ENCODE measurements at places on chromosomes 4 and X.

DNA sequence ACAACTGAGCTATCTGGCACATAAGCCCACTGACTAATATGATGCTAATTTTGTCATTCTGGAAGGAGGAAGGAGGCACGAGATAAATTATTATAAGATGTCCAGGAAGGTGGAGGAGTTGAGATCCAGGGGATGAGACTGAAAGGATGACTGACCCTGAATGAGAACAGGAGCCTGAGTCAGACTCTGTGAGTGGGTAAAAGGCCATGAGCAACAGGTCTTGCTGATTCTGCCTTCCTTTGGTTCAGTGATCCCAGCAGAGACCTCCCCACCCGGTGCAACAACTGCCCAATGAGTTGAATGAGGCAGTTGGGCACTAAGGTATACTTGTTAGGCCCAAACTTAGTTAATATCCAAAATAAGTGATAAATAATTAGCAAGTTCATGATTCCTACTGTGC lies 238.1 kb upstream of the GPC4 start:
- no peak for DNase-seq

GRCh38 chr4:41746440-41747229 lies 1.9 kb downstream of the PHOX2B start:
- no peak for DNase-seq

GRCh38 chr4:180363815-180364214 lies 1879.4 kb upstream of the TENM3 start:
- no peak for DNase-seq

DNA sequence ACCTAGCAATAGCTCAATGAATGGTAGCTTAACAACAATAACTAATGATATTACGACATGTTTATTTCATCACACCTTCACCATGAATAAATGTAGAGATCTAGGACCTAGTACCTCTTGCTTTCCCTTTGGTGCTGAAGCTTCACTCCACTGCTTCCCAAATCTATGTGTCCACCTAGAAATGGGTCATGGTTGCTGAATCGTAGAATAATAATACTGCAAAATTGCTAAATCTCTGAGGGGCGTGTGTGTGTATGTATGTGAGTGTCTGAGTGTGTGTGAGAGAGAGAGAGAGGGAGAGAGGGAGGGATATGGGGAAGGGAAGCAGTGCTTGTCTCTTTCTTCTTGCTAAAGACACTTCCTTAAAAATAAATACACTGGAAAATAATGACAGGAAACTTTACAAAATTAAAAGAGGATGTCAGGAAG lies 109.3 kb upstream of the BMP2K start:
- no peak for DNase-seq

GRCh38 chrX:19875050-19875431 lies 12.4 kb downstream of the SH3KBP1 start:
- no peak for DNase-seq

- no peak for DNase-seq
Measured at GRCh38 chr4:159497936-159498335, 395.1 kb downstream of the RAPGEF2 start.

DNA sequence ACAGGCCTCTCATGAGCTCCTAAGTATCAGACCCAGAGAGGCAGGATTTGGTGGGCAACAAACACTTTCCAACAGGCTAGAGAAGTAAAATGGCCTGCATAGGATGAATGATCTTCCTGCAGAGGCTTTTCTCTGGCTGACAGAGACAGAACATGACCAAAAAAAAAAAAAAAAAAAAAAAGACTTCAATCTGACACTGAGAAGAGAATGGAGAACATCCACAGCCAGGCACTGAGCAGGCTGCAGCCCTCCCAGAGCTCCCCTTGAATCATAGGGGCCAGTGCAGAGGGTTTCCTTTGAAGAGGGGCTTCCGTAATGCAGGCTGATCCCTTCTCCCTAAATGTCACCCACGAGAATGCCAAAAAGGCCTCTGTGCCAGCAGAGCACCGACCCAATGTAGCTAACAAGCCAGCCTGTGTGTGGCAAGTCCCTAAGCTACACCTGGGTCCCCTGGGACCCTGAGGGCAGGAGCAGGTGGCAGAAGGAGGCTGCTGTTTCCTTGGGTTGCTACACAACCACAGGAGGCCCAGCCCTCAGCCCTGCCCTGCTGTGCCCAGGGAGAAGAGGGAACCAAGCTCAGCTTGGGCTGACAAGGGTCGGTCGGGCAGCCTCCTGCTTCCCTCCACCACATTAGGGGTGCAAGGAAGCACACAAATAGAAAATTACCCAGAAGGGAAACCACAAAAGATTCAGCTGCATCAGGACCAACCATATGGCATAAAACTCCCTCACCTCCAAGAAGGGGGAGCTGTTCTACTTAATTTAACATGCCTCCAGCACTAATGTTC lies 55.6 kb downstream of the MAP7D2 start:
- no peak for DNase-seq

DNA sequence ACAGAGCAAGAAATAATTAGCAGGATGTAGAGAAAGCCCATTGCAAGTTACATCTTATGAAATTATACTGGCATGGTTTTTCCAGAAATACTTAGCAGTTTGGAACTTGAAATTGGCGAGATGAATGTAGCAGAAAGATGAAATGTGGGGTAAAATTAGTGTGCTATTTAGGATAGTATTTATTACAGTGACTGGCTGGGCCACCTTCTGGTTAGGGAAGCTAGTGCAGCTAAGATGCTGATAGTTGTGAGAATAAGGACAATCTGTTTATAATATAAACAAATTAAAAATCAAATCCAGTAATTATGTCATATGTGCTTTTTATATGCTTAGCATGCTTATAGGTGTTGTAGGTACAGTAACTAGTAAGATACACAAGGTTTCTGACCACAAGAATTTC lies 74.8 kb downstream of the IL15 start:
- no peak for DNase-seq

DNA sequence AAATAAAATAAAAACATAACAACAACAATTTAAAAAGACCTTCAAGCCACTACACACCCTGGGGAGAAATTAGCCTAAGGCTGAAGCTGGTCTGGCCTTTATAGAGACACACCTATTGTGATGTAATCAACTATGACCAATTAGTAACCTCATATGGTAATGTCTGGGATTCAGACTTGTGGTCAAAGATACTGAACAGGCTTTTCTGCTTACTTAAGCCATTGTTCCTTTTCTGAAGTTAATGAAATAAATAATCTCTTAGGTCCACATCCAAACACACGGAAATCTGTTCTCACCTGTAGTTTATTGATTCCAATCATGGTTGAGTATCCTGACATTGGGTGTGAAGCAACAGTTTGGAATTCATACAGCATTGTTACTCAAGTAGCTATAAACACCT lies 152.5 kb downstream of the PLS3 start:
- no peak for DNase-seq

DNA sequence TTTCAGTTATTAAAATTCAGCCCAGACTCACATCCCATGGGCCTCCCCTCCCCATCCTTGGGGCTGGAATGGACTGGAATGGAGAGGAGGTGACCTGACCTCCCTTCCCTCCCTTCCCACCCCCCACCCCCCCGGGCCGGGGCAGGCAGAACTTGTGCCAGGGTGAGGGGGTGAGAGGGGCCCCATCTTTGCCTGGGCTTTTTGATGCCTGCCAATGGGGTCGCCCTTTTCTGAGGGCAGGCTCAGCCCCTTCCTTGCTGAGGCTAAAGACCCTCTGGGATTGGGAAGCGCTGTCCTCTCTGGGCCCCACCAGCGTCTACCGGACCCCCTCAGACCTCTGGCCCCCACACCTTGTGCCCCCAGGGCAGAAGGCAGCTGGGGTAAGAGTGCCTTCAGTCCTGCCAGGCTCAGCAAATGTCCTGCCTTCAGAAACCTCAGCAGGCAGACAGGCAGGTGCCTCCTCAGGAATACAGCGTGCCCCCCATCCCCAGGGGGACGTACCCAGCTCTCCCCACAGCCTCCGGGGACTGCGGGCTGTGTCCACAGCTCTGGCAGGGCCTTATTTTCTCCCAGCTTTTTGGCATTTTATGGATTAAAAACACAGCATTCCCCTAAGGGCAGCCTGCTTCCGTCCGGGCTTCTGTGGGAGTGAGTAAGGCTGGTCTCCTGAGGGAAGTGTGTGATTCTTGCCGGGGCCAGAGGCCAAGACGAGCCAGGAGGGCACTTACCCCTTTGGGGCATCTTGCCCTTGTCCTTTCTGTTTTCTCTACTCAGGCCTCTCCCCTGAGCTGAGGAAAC lies 12.6 kb upstream of the CCNQ start:
- DNase-seq = no peak

GRCh38 chrX:49029876-49030275 lies 13.3 kb downstream of the TFE3 start:
- DNase-seq = no peak

DNA sequence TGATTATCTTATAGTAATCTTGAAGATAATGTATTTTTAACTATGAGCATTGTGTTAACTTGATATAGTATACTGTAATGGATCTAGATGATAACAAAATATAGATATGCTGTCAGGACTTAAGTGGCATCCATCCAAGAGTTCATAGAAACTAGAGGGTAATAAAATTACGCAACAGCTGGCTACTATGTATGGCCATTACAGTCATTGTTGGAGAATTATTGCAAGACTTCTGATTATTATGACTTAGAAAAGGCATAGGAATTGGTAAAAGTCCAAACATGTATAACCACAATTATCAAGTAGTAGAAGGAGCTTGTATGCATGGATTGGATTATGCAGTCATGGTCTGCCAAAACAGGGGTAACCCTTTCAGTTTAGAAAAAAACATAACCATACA lies 9.5 kb downstream of the OGT start:
- DNase-seq = no peak

- DNase-seq = no peak
Measured at GRCh38 chr4:186946682-186947294, 223.1 kb upstream of the FAT1 start.

GRCh38 chrX:40496728-40497127 lies 84.0 kb upstream of the ATP6AP2 start:
- DNase-seq = no peak

- DNase-seq = no peak
Measured at GRCh38 chrX:109931677-109932076, 71.2 kb upstream of the TMEM164 start.

- DNase-seq = no peak
Measured at GRCh38 chr4:169131556-169132208, 121.6 kb upstream of the CBR4 start.

GRCh38 chrX:108584617-108585211 lies 145.1 kb downstream of the COL4A5 start:
- no peak for DNase-seq

DNA sequence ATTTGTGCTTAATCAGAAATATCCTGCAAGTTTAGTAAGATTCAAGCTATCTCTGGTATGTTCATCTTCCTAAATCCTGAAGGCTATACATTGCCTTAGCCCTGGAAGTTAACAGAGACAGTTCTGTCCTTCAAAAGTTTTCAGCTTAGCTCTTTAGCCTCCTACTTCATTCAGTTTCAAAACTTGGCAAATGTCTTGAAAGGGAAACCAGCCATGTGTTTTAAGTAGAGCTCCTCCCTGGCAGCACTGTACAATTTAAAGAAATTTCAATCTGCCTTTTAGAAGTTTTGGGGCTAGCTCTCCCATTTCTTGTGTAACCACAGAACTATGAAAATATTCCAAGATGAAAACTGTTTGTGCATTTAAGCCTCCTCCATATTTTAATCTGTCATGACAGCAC lies 47.0 kb downstream of the FANCB start:
- DNase-seq = no peak

DNA sequence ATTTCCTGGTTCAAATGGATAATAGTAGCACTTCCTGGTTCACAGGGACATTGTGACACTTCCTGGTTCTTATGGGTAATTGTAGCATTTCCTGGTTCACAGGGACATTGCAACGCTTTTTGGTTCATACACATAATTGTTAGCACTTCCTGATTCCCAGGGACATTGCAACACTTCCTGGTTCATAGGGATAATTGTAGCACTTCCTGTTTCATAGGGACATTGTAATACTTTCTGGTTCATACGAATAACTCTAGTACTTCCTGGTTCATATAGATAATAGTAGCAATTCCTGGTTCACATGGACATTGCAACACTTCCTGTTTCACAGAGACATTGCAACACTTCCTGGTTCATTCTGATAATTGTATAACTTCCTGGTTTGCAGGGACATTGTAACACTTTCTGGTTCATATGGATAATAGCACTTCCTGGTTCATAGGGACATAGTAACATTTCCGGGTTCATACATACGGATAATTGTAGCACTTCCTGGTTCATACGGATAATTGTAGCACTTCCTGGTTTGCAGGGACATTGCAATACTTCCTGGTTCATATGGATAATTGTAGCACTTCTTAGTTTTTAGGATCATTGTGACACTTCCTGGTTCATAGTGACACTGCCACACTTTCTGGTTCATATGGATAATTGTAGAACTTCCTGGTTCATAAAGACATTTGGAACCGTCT lies 61.6 kb upstream of the CD99 start:
- no peak for DNase-seq

GRCh38 chrX:44042116-44042515 lies 68.9 kb upstream of the NDP start:
- no peak for DNase-seq

DNA sequence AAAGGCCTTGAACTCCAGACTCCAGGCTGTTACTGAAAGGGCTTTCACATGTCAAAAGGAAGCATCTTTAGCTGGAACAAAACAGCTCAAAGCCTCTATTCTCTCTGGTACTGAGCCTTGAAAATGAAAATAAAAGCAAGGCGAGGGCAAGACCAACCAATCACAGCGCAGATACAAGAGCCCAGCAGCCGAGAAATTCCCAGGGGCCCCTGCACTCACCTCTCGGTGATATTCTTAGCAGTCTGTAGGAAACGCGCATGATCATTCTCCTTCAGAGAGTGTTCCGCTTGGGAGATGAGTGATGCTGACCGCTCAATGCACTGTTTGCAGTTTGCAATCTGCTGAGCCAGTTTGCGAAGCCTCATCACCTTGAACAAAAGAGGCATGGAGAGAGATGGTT lies 138.1 kb downstream of the MID1 start:
- DNase-seq = no peak

GRCh38 chr4:175106301-175106700 lies 188.1 kb downstream of the ADAM29 start:
- DNase-seq = no peak

DNA sequence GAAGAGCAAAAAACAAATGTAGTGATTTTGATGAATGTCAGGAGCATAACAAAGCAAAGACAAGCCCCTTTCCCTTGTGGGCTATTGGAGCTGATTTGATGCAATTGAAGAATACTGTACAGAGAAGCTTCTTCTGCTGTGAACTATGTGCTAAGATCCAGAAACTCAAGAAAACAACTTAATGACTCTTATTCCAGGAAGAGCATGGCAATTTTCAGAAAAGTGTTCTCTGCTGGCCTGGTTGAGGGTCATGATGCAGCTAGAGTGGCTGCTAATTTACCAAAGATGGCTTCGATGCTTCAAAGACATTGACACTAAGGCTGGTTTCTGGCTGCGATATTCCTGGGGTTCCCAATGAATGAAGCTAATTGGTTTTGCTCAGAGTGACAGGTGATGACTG lies 45.8 kb downstream of the TNIP3 start:
- no peak for DNase-seq

- DNase-seq = no peak
Measured at GRCh38 chr4:153729895-153730294, 29.9 kb downstream of the RNF175 start.

DNA sequence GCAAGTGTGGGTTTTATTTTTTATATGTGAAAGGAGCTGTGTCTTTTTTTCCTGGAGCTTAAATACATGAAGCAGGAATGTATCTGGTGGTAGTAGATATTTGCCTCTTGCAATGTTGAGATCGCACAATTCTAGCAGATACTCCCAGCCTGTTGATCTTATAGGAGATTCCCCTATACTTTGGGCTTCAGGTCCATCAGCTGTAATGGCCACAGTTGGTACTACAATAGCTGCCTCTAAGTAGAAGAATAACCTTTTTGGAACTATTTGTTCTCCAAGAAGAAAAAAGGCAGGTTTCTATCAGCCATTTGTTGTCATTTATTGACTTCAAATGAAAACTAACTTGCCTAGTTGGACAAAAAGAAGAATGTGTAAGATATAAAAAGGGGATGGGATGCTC lies 37.7 kb downstream of the LIMCH1 start:
- no peak for DNase-seq

Data from breast epithelium (tissue), 4 donors.